ENCODE measurements at places on chromosomes 16 and 17. TPM values are rescaled to one million over a fixed set of nuclear protein-coding genes. Genes with fewer than 3 reads are reported as not detected.

Gene TOX3
- total RNA-seq = not detected

Gene HOXB4
- 5.5 TPM for total RNA-seq

Gene CDIP1
- total RNA-seq = 19.5 TPM

Gene NAGS
- 1.6 TPM for total RNA-seq

Gene CLDN7
- total RNA-seq = not detected

Gene CLEC19A
- not detected for total RNA-seq

Gene SNAI3
- 0.19 TPM for total RNA-seq

Gene FOXC2
- total RNA-seq = 8.3 TPM

Gene TBC1D3
- not detected for total RNA-seq

Gene ST6GALNAC2
- 1.2 TPM for total RNA-seq

Gene CDC42EP4
- 24.1 TPM for total RNA-seq

Gene PIK3R5
- total RNA-seq = not detected

Gene MARCHF10
- total RNA-seq = 0.11 TPM

Gene MYH3
- 0.40 TPM for total RNA-seq
